Naive thymus-derived CD4-positive, alpha-beta T cell (primary cell): ENCODE measurements at places on chromosomes 5 and 9. TPM values are rescaled to one million over a fixed set of nuclear protein-coding genes. Genes with fewer than 3 reads are reported as not detected.

DRD1 gene
- total RNA-seq, result not detected

SLC2A6 gene
- 3.6 TPM for total RNA-seq

JAKMIP2 gene
- 4.1 and 4.5 TPM in 2 replicates for total RNA-seq

AQP7 gene
- total RNA-seq, result 0.61 TPM

MYORG gene
- 0.60 TPM for total RNA-seq

C5orf58 gene
- total RNA-seq, result not detected

FGF1 gene
- not detected in 2 replicates for total RNA-seq

ARSI gene
- total RNA-seq, result not detected

DNA sequence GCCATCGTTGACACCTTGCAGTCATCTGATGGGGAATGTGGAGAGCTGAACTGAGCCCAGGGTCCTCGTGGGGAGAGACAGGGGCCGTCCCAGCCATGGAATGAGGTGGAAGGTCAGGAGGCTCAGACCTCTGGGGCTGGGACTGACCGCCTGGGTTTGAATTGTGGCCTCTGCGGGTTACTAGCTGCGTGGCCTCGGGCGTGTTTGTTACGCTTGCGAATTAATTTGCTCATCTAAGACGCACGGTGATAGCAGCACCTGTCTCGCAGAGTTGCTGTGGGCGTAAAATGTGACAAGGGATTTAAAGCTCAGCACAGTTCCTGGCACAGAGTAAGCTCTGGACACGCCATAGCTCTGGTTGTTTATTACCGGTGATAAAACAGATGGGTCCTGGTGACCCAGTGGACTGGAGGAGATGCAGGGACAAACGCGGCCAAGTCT, 19.4 kb upstream of the DAB2IP start:
- DNase-seq, result no peak

GRCh38 chr5:132268769-132269551, 11.5 kb downstream of the PDLIM4 start:
- DNase-seq, result no peak

- DNase-seq, result no peak
These were observed at the start of gene GDNF for GRCh38 chr5:37839407-37840052. Gene GDNF, minus strand, starts transcription at chr5:37840041. Its CDS starts 5,245 bp downstream, at chr5:37834796.

GRCh38 chr9:124559871-124560270, 52.7 kb upstream of the NR5A1 start:
- DNase-seq, result no peak

DNA sequence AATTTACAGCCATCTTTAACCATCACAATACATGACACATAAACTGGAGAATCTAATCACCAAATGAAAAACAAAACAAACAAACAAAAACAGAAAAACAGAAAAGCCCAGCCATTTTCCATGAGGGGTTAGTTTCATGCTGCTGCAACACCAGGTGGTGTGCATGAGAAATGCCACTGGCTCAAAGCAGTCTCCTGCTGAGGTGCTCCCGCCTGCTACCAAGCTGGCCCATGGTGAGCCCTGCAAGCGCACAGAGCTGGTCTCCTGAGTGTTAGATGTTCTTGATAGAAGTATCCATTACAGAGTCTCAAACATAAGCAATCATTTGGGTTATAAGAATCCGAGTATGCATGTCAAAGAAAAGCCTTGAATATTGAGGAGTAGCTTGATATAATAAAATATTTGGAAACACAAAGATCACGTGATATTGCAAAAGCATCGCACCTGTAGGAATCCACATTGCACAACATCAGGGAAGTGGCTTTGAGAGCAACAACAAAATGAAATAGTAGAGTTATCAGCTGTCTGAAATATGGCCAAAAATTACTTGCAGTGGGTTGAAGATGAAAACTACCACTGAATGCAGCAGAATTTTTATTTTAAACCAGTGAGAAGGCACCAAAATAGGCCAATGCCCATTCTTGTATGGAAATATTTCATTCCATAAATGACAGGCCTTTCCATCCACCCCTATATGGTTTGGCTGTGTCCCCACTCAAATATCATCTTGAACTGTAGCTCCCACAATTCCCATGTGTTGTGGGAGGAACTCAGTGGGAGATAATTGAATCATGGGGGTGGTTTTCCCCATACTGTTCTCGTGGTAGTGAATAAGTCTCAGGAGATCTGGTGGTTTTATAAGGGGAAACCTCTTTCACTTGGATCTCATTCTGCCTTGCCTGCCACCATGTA, 194.8 kb downstream of the SYK start:
- DNase-seq, result no peak

DNA sequence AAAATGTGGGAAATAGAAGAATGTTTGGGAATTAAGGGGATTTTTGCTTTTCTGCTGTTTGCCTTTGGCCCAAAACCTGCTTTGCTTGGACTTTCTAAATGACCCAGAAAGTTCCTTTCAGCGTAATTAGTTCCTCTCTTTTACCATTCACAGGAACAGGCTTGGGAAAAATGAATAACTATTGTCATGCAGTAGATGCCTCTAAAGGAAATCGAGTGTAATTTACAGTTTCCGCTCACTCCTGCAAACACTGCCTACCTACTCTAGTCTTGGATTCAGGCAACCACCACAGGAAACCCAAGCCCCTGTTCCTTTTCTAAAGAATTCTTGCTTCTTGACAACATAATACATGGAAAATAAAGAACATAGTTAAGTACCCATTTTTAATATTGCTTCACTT, 25.0 kb downstream of the TTC23L start:
- no peak for DNase-seq

DNA sequence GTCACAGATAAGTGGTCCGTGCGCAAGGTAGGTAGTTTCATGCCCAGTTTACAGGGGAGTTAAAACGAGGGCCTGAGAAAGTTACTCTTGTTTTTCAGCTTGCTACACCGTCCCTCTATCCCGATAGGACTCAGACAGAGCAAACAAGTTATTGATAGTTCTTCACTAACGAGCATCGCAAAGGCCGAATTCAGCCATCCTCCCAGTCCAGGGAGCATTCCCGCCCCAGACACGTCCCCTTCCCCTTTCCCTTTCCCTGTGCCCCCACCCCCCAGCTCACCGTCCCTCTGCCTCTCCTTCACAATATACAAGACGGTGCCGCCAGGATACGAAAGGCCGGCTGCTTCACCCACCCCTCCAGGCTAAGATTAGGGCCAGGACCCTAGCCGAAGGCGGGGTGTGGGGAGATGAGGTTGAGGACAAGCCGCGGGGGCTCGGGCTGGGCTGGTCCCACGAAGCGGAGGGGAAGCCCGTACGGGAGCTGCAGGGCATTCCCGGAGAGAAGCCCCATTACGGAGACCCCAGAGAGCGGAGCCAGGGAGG, 599 bp downstream of the KIAA1191 start:
- peak; percentile 13 for DNase-seq

- DNase-seq, result no peak
These were observed 560.5 kb upstream of the ADAMTS16 start for GRCh38 chr5:4579679-4580078.

- DNase-seq, result no peak
These were observed 182.4 kb downstream of the FER start for GRCh38 chr5:108930107-108930506.

DNA sequence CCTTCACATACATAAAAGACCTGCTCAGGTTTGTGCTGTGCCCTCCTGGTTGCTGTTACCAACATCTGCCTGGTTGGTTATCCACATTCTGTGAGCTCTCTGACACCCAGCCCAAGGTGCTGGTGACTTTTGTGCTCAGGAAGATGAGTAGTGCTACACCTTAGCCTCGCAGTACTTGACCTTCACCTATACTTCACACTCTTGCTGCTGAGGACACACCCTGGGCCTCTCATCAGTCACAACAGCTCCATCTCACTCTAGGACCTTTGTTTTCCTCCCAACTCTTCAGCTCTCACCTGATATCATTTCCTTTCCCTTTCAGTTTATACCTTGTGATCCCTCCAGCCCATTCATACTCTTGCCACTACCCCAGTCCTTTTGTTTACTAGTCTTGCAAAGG, 10.7 kb upstream of the SLC22A5 start:
- DNase-seq, result no peak

DNA sequence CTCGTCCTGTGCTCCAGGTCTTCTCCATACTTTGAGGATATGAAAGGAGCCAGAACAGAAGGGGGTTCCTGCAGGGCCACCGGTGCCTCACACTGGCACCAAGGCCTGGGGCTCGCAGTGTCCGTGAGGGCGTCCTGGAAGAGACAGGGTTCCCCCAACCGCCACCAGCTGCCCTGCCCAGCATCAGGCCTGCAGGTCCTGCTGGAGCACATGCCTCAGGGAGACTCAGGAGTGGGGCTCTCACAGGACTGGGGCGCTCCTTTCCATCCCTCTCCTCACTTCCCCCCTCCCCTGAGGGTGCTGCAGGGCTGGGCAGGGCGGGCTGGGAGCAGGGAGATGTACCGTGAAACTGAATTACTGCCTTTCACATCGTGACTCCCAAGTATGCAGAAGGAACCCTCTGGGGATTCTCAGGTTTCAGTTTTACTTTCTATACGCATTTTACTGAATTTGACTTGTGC, 31.7 kb downstream of the CEP72 start:
- DNase-seq, result no peak

DNA sequence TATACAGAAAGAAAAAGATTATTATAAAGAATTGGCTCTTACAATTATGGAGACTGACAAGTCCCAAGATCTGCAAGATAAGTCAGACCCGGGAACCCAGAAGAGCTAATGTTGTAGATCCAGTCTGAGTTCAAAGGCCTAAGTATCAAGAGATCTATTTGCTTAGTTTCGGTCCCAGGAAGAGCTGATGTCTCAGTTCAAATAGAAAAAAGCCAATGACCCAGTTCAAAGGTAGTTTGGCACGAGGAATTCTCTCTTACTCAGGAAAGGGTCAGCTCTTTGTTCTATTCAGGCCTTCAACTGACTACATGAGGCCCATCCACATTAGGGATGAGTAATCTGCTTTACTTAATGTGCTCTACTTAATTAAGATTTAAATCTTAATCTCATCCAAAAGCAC, 128.3 kb upstream of the PLCXD3 start:
- DNase-seq, result no peak

- no peak for DNase-seq
These were observed 100.9 kb downstream of the EBF1 start for GRCh38 chr5:158998793-158999325.

DNA sequence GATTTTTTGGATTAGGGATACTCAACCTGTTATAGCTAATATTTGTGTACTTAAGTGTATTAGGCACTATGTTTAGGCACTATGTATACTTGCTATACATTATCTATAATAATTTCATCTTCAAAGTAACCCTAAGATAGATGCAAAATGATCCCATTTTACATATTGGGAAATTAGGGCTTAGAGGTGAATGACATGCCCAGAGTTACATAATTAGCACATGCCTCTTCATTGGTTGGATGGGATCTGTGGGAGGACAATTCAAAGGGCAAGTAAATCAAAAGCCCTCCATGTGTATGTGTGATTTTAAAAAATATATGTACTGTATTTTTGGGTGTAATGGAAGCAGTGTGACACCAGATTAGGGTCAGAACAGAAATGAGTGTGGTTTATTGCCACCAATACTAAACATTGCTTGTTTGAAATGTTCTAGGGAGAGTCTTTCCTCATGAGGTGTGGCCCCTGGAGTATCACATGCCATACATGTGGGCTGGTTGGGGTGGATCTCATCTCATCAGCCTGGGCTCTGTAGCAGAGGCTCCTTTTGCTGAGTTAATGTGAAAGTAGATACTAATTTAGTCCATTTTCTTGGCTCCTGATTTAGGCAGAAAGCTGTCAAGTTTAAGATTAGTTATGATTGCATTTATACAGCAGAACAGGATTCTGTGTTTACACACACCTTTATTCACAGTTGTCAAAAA, 5.5 kb downstream of the C9orf85 start:
- no peak for DNase-seq

- DNase-seq, result no peak
These were observed 1.5 kb upstream of the ANKH start for GRCh38 chr5:14873093-14873492.

DNA sequence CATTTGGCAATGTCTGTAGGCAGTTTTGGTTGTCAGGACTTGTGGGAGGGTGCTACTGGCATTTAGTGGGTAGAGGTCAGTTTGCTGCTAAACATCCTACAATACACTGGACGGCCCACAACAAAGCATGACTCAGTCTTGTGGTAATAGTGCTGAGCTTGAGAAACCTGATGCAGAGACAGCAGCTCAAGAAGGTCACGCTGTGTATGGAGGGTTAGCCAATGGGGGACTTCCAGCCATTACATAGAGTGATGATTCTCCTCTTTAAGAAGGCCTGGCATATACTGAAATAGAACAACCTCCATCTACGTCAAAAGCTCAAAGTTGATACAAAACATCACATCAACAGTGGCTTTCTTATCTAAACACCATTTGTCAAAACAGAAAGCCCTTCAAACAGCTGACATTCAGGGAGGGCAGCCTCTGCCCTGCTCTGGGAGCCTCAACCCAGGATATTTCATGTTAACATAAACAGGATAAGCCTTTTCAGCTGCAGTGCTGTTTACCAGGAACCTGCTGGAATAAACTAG, 143.0 kb downstream of the GPBP1 start:
- no peak for DNase-seq

DNA sequence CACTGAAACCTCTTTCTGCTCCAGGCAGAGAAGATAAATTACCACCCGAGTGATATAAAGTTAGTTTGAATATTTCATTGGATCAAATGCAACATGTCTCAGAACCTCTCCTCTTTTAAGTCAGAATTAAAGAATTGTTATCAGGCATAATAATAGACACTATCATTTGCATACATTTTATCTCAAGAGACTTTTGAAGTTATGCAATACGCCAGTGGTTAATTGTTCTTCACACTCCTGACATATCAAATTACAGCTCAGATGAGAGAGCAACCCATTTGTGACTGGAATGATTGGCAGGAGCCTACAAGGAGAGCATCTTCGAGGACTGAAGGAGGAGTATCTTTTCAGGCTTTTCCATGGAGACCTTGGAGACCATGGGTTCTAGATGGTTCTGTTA, 452.2 kb downstream of the KDM4C start:
- no peak for DNase-seq

DNA sequence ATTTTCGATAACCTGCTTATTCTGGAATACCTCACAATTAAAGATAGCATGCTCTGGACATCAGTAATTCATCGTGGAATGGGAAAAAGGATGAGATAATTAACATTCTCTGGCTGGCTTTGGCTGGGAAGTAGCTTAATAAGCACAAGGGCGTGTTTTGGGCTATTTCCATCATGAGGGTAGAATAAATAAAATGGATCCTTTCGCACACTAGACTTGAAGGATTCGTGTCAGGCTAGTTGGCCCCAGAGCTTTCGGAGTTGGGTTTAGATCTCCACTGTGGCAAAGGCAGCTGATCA, 151.2 kb upstream of the ADRA1B start:
- DNase-seq, result no peak

DNA sequence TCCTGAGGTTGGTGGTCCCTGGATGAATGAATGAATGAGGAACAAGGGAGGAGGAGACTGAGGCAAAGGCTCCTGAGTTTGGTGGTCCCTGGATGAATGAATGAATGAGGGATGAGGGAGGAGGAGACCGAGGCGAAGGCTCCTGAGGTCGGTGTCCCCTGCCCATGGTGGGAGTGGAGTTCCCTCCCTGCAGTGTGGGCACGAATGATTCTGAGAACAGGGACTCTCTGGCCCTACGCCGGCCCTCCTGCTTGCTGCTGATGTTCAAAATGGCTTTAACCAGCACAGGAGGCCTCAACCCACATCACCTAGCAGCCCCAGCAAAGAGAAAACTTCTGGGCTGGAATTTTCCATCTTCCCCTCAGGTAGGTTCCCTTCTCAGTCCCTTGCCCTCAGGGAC, 377.8 kb downstream of the IRX2 start:
- DNase-seq, result no peak
